ENCODE measurements at places on chromosomes 3 and 15.
A peak's percentile ranks its signal among the peaks of the same experiment; 100 is the strongest.

- DNase-seq: peak; percentile 51
These were observed 213.8 kb downstream of the RPLP1 start for GRCh38 chr15:69666441-69666882.

DNA sequence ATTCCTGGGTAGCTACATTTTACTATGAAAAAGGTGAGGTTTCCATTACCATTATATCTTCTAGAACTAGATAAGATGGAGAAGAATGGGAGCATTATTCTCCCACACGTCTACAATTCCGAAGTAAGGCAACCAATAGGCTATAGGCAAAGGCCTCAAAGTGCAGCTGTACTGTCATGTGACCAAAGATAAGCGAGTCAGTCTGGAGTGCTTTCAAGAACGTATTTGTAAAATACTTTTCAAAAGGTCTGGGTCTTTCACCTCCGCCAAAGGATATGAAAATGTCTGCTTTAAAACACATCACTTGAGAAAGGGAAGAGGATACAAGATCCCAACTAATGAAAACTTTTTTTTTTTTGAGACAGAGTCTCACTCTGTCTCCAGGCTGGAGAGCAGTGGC is 9.9 kb downstream of the CCPG1 start:
- DNase-seq: no peak

DNA sequence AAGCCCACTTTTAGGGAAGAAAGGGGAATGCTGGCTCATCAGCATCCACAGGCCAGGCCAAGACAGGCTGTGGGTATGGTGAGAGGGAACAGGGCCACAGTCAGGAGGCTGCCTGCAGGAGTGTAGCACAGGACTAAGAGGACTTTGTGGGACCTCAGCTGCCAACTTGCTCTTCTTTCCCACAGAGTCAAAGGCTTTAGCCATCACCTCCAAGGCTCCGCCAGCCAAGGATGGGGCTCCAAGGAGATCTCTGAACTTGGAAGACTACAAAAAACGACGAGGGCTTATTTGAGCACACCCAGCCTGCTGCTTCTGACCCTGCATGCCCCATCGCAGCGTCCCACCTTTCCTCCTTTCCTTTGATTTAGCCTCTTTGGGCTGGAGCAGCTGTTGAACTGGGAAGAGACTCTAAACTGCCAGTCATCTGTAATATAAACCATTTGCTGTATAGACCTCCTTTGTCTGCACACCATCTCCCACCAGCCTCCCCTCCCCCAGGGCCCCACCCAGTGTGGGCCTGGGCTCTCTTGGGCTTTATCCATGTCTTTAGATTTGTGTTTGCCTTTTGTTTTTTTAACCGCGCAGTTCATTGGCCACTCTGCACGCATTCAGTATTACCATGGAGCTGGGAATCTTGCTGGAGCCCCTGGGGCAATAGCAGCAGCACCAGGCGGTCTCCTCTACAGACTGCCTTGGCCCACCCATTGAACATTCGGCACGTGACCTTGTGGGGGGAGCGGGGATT is 13.1 kb upstream of the ITPKA start:
- DNase-seq: no peak

- no peak for DNase-seq
These were observed 30.3 kb upstream of the MGA start for GRCh38 chr15:41629883-41630282.

GRCh38 chr15:60442763-60443162 is 36.2 kb downstream of the ICE2 start:
- no peak for DNase-seq

- DNase-seq: no peak
These were observed 530.5 kb downstream of the FHIT start for GRCh38 chr3:60720736-60721135.

- no peak for DNase-seq
These were observed 6.2 kb upstream of the ATP13A4 start for GRCh38 chr3:193560870-193561269.

DNA sequence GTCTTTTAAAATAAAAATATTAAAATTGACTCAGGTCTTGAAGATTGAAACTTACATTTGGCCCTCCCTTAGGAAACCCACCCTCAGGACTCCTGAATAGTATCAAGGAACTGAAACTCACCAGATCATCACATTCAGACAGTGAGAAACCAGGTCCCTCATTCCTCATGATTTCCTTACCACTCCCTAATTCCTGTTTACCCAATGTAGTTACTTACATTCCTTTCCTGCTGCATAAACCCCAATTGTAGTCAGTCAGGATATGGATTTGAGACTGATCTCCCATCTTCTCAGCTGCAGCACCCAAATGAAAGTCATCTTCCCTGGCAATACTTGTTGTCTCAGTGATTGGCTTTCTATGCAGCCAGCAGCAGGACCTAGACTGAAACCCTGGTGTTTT is 8.6 kb downstream of the ATP13A4 start:
- DNase-seq: no peak

DNA sequence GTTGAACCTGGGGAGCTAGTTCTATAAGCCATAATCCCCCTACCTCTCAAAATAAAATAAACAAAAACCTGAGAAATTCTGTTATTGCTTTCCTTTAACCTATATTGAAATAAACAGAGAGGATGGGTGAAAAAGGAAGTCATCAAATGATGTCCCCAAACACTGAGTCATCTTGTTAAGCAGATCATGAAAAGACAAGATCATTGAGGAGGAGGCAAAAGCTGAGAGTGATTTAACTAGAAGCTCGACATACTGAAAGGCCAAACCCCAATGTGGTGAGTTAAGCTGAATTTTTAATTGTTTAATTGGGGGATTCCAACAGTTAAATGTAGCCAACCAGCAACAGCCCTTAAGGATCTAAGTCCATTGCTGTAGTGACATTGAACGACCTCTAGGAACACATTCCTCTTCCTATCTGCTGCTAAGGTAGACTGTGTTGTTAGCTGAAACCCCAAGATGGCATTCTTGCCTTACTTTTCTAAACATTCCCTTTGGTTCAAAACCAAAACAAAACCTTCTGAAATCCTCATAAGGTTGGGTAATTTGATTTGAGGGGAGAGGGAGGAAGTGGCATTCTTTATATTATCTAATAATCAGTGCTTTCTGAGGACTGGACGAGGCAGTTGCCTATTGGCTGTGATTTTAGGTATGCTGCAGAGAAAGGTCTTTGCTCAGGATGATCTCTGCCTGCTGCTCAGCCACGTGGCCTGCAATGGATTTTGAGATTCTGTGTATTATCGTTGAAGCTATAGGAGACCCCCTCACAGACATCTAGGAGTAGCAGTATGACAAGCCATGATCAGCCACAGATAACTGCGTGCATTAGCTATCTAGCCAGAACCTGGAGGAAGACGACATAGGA is 62.7 kb upstream of the BNIP2 start:
- peak; percentile 82 for DNase-seq

DNA sequence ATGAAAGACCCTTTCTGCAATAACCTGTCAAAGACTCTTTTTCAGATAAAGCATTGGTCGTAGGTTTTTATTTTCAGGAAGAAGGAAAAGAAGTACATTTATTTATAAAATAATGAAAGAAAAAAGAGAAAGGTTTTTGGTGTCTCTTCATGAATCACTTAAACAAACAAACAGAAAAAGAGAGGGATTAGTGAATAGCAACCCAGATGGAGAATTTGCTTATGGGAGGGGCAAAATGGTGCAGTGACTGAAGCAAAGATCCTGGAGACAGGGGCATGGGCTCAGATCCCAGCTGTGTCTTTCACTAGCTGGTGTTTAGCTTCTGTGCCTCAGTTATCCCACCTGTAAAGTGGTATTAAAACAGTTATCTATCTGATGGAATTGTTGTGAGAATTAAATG is 78.6 kb upstream of the PFN2 start:
- DNase-seq: no peak

- DNase-seq: no peak
These were observed 78.0 kb downstream of the CHCHD6 start for GRCh38 chr3:126781889-126782491.

GRCh38 chr3:145087038-145087437 is 1073.9 kb downstream of the PLOD2 start:
- no peak for DNase-seq

- no peak for DNase-seq
These were observed 94.9 kb downstream of the BCHE start for GRCh38 chr3:165742351-165742750.

- DNase-seq: no peak
These were observed 351.8 kb downstream of the GABRB3 start for GRCh38 chr15:26421065-26421464.

- DNase-seq: peak; percentile 28
These were observed 1.3 kb downstream of the HDDC3 start for GRCh38 chr15:90930861-90931574.

DNA sequence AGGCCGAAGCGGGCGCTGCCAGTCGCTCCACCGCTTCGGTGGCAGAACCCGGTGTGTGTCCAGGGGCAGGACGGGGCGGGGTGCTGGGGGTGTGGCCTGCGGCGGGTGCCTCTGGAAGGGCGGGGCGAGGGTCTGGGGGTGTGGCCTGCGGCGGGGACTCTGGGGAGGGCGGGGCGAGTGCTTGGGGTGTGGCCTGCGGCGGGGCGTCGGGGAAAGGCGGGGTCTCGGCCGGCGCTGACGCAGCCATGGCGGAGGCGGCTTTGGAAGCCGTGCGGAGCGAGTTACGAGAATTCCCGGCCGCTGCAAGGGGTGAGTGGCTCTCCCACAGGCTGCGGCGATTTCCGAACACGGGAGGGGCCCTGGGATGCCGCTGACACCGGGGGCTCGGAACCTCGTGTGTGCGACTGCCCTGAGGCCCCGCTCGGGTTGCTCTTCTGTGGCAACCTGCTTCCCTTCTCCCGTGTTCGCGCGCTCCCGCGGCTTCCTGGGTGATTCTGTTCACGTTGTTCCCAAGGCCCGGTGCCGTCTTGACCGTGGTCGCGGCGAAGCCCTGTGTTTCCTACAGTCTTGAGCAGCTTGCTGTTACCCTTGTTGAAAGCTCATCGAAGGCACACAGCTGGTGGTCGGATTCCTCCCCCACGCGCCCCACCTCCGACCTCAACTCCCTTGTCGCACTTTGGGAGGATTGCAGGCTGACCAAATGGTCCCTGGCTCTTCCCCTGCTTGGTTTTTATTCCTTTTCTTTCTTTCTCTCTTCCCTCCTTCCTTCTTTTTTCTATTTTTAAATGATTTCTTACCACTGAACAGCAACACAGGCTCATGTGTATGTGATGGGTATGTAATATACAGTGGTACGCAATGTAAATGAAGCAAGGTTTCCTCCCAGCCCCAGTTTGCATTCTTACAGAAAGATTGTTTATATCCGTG is at the start of gene JMJD7:
Gene JMJD7 (plus strand): TSS at position 213 of the 927 bp plus-strand sequence. CDS start 33 bp downstream, at position 246.
- peak; percentile 91 for DNase-seq

DNA sequence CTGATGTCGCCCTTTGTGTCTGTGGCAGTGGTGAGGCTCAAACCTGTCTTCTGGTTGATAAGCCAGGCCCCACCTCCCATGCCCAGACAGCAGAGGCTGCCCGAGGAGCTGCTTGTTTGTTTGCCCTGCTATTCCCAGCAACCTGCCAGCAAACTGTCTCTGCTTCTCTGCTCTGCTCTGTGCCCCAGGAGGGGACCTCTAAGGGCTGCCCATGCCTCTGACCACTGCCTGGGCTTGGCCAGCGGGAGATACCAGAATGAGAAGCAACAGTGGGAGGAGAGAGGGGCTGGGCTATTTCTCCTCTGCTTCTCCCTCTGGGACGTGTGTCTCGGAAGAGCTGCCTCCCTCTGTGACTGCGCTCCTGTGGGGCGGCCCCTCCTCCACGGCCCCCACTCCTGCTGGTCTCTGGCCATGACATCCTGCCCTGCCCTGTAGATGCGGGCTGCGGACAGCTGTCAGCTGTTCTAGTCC is 213.1 kb downstream of the RPLP1 start:
- peak; percentile 18 for DNase-seq

GRCh38 chr15:75640483-75641178 is 607 bp upstream of the IMP3 start:
- DNase-seq: peak; percentile 83

DNA sequence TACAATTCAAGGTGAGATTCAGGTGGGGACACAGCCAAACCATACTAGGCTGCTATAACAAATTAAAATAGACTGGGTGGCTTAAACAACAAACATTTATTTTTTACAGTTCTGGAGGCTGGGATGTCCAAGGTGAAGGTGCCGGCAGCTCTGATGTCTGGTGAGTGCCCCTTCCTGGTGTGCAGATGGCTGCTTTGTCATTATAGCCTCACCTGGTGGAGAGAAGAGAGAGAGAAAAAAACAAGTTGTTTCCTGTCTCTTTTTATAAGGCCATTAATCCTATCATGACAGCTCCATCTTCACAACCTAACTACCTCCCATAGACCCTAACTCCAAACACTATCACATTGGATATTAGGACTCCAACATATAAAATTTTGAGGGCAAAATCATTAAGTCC is 279.7 kb downstream of the ZIC1 start:
- DNase-seq: no peak

GRCh38 chr3:47594792-47595191 is 16.1 kb upstream of the CSPG5 start:
- DNase-seq: no peak

DNA sequence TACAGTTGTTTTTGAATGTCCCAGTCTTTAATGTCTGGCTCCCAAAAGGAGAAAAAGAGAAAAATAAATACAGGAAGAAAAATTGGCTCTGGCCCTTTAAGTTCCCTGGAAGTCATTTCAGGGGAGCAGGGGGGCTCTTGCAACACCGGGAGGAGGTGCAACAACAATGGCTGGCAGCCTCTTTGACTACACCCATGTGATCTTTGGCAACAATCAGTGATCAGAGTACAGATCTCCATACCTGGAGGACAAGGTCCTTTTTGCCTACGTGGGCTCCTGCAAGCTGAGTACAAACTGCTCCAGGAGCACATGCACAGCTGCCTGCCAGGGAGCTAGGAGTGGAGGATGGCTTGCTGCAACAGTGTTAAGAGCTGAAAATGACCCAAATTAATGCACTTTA is 63.9 kb downstream of the GLCE start:
- no peak for DNase-seq

DNA sequence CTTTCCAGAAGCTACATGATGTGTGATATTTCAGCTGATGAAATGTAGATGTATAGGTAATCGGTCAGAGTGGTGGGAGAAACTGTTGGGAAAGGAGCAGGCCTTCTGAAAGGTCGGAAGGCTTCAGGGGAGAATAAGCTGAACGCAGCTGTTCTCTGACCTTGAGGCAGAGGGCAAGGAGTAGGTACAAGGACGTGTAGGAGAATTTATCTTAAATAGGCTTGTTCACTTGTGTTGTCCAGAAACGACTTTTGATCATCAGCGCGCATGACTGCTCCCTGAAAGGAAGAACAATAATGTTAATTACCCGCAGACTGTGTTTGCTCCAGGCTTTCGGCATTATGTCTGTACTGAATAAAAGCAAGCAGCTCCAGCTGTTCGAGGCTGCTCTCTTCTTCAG is 39.6 kb downstream of the GPR160 start:
- DNase-seq: no peak

GRCh38 chr15:38463893-38464292 is 10.0 kb downstream of the FAM98B start:
- DNase-seq: no peak

- DNase-seq: no peak
These were observed 97.9 kb upstream of the NANOGP8 start for GRCh38 chr15:35182841-35183479.

GRCh38 chr15:82305621-82306048 is 43.0 kb downstream of the SAXO2 start:
- DNase-seq: no peak

GRCh38 chr3:139620438-139620837 is 57.3 kb downstream of the NMNAT3 start:
- no peak for DNase-seq

Measured in natural killer cell (primary cell).